NCI-H510A (cell line): ENCODE measurements at places on chromosomes 3 and 15.

DNA sequence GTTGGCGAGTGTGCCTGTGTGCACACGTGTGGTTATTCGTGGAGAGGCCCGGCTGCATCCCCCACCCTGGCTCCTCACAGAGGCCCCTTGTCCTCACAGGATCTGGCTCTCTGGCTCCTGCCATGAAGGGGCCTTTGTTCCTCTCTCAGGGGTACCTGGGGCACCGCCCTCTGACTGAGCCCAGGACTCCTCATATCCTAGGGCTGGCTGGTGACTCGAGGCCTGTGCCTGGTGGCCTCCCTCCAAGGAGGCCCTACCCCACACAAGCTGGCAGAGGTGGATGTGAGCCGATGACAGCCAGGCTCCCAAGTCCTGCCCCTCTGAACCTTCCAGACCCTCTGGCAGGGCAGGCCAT is 10.0 kb downstream of the PRKCD start:
- DNase-seq: no peak

- no peak for DNase-seq
Measured at GRCh38 chr3:141311170-141311495, 57.2 kb upstream of the ZBTB38 start.

- no peak for DNase-seq
Measured at GRCh38 chr3:193762657-193763056, 169.6 kb downstream of the OPA1 start.

DNA sequence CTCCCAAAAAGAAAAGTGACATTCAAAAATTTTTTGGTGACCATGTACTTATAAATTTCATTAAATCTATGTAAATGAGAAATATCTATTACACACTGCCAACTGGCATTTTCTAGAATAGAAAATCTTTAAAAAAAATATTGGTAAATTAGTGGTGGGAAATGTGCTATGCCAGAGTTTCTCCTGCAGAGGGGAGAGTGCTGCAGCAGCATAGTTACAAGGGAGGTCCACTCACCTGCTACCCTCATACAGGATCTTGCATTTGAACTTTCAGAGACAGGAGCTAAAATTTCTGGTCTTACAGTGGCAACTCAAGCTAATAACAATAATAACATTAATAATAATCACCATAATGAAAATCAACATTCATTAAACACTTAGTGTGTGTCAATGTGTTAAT is 459.6 kb downstream of the NSUN3 start:
- no peak for DNase-seq

GRCh38 chr3:192831801-192832347 is 85.8 kb downstream of the MB21D2 start:
- no peak for DNase-seq
